ENCODE measurements at places on chromosomes 4 and X. TPM values are rescaled to one million over a fixed set of nuclear protein-coding genes. Genes with fewer than 3 reads are reported as not detected.
A peak's percentile ranks its signal among the peaks of the same experiment; 100 is the strongest.

The ARMCX1 gene
- total RNA-seq: 21.7 TPM

The SORBS2 gene
- total RNA-seq: 44.9 TPM

The HGFAC gene
- 1.2 TPM for total RNA-seq

The PTPN13 gene
- total RNA-seq: 69.9 TPM

The COL4A5 gene
- total RNA-seq: 26.6 TPM

- no peaks in the 10 kb centered on the region for H3K4me1 ChIP-seq
- no peak for DNase-seq
- no peak overlapping the region for H3K4me3 ChIP-seq
- H3K27me3 ChIP-seq: no peaks in the 10 kb centered on the region
- no peak overlapping the region for H3K27ac ChIP-seq
These were observed 38.9 kb upstream of the TMPRSS11D start for GRCh38 chr4:67922697-67923096.

GRCh38 chr4:41598580-41598979 lies 60.6 kb downstream of the LIMCH1 start:
- no peak overlapping the region for H3K27ac ChIP-seq
- H3K4me3 ChIP-seq: no peak overlapping the region
- DNase-seq: no peak
- no peaks in the 10 kb centered on the region for H3K27me3 ChIP-seq

DNA sequence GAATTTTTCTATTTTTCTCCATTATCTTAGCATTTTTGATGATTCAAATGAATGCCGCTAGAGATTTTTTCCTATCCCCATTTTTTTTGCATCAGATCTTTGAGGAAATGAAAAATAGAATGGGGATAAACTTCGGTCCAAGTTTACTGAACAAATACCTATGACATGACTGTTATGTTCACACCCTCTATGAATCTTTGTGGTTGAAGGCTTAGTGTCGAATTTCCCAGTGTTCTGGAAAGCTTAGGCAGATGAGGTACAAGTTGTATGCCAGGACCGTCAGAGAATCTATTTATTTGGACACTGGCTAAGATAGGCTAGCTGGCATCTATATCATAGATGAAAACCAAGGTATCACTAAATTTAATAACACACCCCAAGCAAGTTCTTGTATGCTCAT lies 123.4 kb downstream of the SPCS3 start:
- H3K4me1 ChIP-seq: no peaks in the 10 kb centered on the region
- no peak for DNase-seq
- H3K36me3 ChIP-seq: no peaks in the 10 kb centered on the region

- DNase-seq: peak; percentile 54
- H3K27me3 ChIP-seq: peaks cover 10% of the 10 kb centered on the region
- H3K4me1 ChIP-seq: no peaks in the 10 kb centered on the region
- no peak overlapping the region for H3K4me3 ChIP-seq
These were observed 132.7 kb downstream of the CPZ start for GRCh38 chr4:8725071-8725841.

- no peak overlapping the region for H3K27ac ChIP-seq
- DNase-seq: no peak
- H3K4me3 ChIP-seq: no peak overlapping the region
- no peaks in the 10 kb centered on the region for H3K27me3 ChIP-seq
- H3K4me1 ChIP-seq: no peaks in the 10 kb centered on the region
- H3K36me3 ChIP-seq: no peaks in the 10 kb centered on the region
These were observed 204.7 kb downstream of the CBR4 start for GRCh38 chr4:168805341-168805740.

- no peak overlapping the region for H3K27ac ChIP-seq
- H3K4me3 ChIP-seq: no peak overlapping the region
- H3K27me3 ChIP-seq: no peaks in the 10 kb centered on the region
These were observed 105.2 kb downstream of the FRAS1 start for GRCh38 chr4:78162342-78162741.

Measured in upper lobe of right lung (tissue), 1 donor.